Stimulated activated CD4-positive, alpha-beta T cell treated with anti-CD3 and anti-CD28 coated beads, Interleukin-2, amount 100 ng/mL, for 4 hours (primary cell): ENCODE measurements at places on chromosomes 4 and X.

DNA sequence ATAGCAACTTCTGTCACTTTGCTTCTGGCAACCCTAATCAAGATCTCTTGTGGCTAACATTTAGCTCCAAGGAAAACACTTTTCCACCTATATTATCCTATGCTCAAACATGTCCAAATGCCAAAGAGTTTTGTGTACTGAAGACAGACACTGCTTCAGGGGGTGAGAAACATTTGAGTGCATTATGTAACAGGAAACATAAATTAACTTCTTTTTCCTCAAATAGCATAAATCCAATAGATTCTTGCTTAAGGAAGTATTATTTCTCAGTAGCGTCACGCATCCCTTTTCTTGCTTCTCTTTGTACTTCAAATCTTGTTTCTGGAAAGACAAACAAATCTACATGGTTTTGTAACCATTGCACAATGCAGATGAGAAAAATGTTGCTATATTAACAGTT lies 839.1 kb downstream of the GLUD2 start:
- DNase-seq, result no peak

- no peak for DNase-seq
Measured at GRCh38 chrX:86149119-86149518, 868 bp downstream of the DACH2 start.

DNA sequence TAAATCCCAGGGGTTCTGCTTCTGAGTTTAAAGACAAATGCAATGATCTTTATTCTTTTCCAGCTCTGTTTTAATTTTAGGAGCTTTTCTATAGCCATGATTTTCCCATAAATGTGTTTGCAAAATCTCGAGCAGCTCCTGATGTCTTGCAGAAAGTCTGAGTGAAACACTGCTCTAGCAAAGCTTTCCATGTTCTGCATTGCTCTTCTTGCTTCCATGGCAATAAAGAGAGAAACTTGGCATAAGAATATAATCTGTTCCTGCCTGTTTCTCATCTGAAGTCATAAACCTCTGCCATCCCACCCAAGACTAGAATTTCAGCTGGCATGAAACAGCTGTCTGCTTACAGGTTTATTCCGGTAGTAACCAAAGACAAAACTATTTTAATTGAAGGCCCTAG lies 254.5 kb downstream of the SPRY1 start:
- DNase-seq, result no peak

- no peak for DNase-seq
Measured at GRCh38 chr4:87033902-87034301, 99.1 kb downstream of the AFF1 start.

- no peak for DNase-seq
Measured at GRCh38 chr4:68606240-68606639, 30.1 kb upstream of the UGT2B17 start.

- DNase-seq, result no peak
Measured at GRCh38 chr4:23235628-23236390, 543.1 kb downstream of the GBA3 start.

- DNase-seq, result no peak
Measured at GRCh38 chr4:124509151-124509550, 203.4 kb downstream of the ANKRD50 start.

DNA sequence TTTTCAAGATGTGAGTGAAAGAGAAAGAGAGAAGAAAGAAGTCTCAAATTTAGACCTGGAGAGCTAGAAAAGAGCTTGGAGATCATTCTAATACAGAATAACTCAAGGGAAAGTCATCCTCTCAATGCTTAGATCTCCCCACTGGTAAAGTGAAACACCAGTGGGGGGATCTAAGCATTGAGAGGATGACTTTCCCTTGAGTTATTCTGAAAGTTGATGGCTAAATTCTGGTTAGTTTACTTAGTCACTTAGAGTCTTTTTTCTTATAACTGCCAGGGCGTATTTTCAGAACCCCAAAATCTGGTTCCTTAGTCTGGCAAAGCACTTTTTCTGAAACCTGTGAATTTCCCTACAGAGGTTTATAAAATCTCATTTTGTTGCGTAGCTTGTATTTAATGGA lies 198.6 kb downstream of the ARHGAP24 start:
- DNase-seq, result no peak

DNA sequence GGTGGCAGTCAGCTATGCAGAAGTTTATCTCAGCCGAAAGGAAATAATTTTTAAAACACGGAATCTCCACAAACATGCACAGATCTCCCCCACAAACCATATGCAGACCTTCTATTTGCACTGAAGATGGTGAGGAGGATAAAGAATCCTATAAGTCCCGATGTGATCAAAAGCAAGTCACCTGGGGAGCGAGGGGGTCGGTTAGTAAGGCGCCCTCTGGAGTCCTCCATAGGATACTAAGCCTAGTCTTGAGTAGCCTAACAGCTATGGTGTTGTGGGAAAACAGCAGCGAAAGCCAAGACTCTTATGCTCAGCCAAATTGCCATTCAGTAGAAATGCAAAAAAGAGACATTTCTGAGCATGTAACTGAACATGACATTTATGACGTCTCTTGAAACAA lies 210.9 kb downstream of the FRMPD4 start:
- DNase-seq, result no peak

DNA sequence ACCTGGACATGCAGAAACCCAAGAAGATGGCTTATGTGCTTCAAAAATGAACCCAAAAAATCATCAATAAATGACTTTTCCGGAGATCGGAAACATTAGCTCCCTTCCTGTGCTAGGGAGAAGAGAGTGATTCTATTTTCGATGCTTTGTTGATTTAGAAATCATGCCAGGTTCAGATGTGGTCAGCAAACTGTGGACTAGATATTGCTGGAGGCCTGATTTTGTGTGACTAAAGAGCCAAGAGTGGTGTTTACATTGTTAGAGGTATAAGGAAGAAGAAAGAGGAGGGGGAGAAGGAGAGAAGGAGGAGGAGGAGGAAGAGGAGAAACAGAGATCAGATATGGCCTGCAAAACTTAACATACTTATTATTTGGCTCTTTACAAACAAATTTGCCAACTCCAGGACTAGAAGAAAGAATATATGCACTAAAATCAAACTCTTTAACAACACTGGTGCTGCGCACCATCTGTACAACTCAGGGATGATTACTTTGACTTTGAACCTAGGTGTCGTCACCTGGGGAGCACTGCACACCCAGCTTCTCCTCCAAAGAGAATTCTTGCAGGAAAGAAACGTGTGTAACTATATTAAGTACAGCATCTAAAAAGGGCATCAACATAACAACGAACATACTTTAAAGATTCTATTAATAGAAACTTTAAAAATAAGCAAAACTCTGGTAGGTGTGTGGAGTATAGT lies 664.9 kb upstream of the LCORL start:
- DNase-seq, result no peak

DNA sequence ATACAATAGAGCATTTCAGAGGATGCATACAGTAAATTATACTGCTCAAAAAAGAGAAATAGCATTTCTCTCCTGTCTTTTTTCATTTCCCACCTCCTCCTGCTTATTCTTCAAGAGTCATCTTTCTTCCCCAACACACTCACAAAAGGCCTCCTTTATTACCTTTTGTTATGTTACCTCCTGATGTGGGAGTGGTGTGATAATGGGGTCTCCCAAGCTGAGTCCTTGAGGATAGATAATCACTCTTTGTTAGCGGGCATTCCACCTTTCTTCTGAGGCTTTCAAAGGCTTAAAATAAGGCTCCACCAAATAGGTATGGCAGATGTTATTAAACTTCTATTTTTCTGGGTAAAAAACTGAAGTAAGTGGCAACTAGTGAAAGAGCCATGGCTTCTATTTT lies 159.8 kb downstream of the CPEB2 start:
- no peak for DNase-seq

- DNase-seq, result no peak
Measured at GRCh38 chr4:175290401-175290800, 372.2 kb downstream of the ADAM29 start.

GRCh38 chr4:185305979-185306442 lies 89.7 kb downstream of the LRP2BP start:
- no peak for DNase-seq

GRCh38 chr4:20266215-20267082 lies 14.7 kb downstream of the SLIT2 start:
- DNase-seq, result no peak

- no peak for DNase-seq
Measured at GRCh38 chr4:6568689-6569332, 6.2 kb upstream of the MAN2B2 start.

GRCh38 chr4:61049018-61049417 lies 151.1 kb upstream of the ADGRL3 start:
- DNase-seq, result no peak

GRCh38 chrX:86711531-86712180 lies 563.4 kb downstream of the DACH2 start:
- no peak for DNase-seq

DNA sequence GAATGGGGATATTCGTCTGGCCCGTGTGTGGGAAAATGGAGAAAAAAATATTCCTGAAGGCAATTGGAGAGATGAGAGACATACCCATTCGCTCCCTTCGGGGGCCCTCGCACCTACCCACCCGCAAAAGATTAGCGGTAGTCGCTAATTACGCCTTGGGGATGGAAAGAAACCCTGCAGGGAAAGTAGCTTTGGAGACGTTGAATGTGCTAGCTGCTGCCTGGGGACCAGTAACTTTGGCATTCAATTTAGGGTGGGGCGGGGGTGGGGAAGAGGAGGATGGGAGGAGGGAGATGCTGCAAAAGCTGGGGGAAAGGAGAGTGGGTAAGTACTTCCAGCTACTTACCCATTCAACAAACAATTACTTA lies 407 bp upstream of the ZC4H2 start:
- no peak for DNase-seq

- no peak for DNase-seq
Measured at GRCh38 chrX:70998411-70999027, 67.6 kb upstream of the SLC7A3 start.

- DNase-seq, result no peak
Measured at GRCh38 chr4:48954314-48954713, 31.8 kb upstream of the CWH43 start.

DNA sequence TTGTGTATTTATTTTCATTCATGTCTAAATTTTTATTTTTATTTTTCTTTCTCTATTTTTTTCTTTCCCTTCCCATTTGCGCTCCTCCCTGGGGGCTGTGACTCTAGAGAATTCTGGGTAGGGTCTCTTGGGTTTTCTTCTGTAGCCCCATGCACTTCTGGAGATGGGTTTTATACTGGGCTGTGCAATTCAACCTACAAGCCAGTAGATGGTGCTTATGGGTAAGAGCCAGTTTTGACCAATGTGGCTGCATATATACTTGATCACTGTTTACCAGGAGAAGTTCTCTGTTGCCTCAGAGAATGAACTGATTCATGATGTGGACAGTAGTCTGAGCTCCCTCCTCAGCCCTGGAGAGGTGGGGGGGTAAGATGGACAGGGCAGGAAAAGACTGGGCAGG lies 614.6 kb downstream of the PCDH19 start:
- DNase-seq, result no peak

- no peak for DNase-seq
Measured at GRCh38 chrX:129653181-129653970, 1.4 kb downstream of the APLN start.

GRCh38 chr4:68960294-68961163 lies 8.9 kb upstream of the UGT2A3 start:
- DNase-seq, result no peak

- DNase-seq, result no peak
Measured at GRCh38 chrX:8520178-8520577, 55.5 kb downstream of the VCX3B start.

DNA sequence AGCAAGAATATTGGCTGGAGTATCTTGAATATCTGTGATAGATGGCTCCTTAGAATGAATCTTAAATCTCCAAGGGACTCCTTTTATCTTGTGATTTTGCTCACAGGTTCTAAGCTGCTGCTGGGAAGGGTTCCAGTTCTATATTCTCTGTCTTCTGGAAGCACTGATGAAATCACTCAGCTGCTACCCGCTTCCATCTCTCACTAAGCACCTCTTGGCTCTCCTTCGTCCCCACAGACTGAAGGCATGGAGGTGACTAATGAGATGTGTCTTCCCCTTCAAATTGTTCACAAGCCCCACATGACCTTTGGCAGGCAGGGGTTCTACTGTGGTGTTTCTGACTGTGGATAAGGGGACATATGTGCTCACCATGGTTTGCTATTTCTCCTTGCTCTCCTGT lies 75.9 kb downstream of the C4orf51 start:
- no peak for DNase-seq

- DNase-seq, result no peak
Measured at GRCh38 chr4:165077034-165077578, 23.4 kb downstream of the TRIM75 start.

DNA sequence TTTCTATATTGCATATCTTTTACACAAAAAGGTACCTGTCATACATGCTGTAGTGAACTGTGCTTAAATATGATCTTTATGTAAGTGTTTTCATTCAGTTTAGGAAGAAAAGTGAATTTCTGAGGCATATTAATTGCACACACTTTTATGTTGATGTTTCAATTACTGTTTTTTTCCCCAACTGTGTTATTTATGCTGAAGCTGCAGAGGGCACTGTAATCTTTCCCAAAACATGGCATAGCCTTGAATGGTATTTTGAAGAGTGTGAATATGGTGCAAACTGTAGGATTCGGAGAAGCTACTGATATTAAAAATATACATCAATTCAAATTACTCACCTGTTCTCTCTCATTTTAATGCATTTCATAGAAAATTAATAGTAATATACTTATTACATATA lies 6.0 kb upstream of the CENPE start:
- DNase-seq, result no peak

GRCh38 chrX:40015693-40016092 lies 82.1 kb downstream of the BCOR start:
- DNase-seq, result no peak

DNA sequence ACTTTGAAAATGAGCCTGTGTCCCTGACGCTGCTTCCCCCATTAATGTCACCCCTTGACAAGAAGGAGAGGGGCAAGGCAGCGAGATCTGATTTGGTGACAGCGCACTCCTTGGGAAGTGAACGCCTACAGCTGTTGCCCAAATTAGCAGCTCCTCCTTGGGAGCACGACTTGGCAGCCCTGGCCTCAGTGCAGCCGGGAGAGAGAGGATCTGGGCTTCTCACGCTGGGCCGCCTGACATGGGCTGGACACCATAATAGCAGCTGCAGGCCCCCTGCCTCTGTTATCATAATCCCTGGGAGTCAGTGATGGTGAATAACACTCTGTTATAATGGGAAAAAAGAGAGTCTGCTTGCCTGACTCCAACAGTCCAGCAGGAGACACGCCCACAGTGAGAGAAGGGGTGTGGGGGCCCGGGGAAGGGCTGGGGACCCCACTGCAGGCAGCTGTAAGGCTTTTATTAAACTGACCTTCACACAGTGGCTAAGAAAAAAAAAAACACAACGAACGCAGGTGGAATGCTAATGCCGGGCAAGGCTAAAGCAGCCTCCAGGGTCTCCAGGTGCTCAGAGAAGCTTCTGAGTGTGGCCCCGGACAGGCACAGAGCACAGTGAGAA lies 73.3 kb downstream of the PSAPL1 start:
- DNase-seq, result no peak

- DNase-seq, result no peak
Measured at GRCh38 chrX:3468031-3468430, 121.6 kb upstream of the MXRA5 start.
